ENCODE measurements at places on chromosomes 4 and X. TPM values are rescaled to one million over a fixed set of nuclear protein-coding genes. Genes with fewer than 3 reads are reported as not detected.

GRCh38 chr4:2914256-2915126, 48.7 kb downstream of the NOP14 start:
- no peak for DNase-seq

DNA sequence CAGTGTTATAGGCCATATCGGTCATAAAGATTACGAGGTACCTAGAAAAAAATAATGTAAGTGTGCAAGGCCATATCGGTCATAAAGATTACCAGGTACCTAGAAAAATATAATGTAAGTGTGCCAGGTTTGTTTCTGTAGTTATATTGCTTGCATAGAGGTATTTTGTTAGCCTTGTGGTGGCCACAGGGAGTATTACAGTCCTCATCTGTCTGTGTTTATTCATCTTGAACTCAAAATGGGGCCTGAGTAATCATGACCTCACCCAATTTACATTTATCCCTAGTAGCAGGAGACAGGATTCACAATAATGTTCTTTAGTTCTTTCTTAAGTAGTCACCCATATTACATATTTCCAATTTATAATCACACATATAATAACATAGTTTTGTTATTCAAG, 459.7 kb downstream of the MID1IP1 start:
- no peak for DNase-seq

DNA sequence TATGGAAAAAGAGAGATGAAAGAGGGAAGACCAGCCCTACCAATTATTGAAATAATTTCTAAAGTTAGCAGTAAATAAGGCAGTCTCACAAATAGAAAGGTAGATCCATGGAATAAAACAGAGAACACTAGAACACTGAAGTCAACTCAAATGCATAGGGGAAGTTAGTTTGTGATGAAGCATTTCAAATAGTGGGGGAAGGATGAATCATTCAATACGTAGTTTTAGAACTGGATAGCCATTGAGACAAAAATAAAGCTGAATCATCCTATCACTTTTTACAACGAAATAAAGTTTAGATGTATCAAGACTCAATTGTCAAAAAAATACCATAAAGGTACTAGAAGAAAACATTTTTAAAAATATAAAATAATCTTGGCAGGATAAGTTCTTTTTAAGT, 143.2 kb upstream of the DGKK start:
- no peak for DNase-seq

DNA sequence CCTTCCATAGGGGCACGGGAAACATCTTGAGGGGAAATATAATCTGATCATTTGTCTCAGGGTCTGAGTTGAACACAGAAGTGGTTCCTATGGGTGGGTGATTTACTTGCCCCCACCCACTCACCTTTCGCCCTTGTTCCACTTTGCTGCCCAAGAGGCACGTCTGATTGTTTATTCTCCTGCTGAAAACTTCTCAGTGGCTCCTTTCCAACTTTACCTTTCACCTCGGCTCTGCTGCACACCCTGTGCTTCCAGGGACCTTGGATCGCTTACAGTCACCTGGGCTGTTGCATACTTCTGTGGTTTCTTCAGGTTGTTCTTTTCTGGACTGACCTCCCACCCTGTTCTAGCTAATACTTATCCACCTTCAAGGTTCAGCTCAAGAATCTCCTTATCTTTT, 213.4 kb upstream of the JADE1 start:
- DNase-seq = no peak

GRCh38 chr4:22170353-22170752, 221.8 kb upstream of the KCNIP4 start:
- DNase-seq = no peak

- no peak for DNase-seq
Measured at GRCh38 chr4:159390648-159391047, 287.8 kb downstream of the RAPGEF2 start.

DNA sequence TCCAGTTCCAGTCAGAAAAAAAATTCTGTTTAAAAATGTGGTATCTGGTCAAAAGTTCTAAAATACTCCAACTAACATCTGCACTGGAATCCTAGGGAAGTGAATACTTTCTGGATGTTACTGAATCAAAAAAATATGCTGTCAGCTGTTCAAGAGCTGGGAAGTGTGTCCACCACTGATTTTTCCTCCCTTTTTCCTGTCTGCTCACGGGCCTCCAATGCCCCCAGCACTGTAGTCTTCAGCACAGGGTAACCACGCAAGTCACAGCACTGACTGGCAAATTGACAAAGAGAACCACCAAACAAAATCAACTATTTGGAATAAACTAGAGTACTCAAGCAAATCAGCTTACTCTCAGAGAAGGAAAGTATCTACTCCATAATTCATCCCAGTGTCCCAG, 9.9 kb downstream of the VEGFC start:
- DNase-seq = no peak

GRCh38 chrX:140715787-140716186, 6.2 kb downstream of the LINC00632 start:
- DNase-seq = no peak

GRCh38 chr4:166153548-166153947, 280.5 kb downstream of the TLL1 start:
- DNase-seq = no peak

The ZFP92 gene
- total RNA-seq = 2.9 TPM

The RBM47 gene
- 99.0 TPM for total RNA-seq

The USP27X gene
- 3.7 TPM for total RNA-seq

The HMX1 gene
- total RNA-seq = not detected

The PHF8 gene
- total RNA-seq = 42.8 TPM

The GPR34 gene
- total RNA-seq = 11.2 TPM

The TLR8 gene
- total RNA-seq = 35.7 TPM

Measured in spleen (tissue), 13 donors.